ENCODE measurements at places on chromosomes 16 and 17. TPM values are rescaled to one million over a fixed set of nuclear protein-coding genes. Genes with fewer than 3 reads are reported as not detected.

- DNase-seq = no peak
Observed at GRCh38 chr16:75044800-75045361, 46.1 kb downstream of the ZNRF1 start.

DNA sequence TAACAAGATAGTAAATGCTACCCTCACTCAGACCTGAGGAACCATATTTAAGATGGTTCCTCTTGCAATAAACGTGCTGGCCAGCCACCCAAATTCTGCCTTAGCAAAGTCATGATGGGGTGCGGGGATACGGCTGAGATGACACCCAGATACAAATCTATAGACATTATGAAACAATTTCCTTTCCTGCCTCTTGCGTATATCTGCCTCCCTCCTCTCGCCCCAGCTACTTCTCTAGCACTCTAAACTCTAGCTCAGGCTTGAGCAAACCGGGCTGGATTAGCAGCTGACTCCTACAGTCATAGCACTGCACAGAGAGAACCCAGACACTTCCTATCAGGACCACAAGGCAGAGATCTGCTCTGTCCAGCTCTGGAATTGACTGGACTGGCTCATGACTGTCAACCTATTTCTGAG, 22.3 kb downstream of the CD300LF start:
- no peak for DNase-seq

- DNase-seq = no peak
Observed at GRCh38 chr16:57355898-57356414, 2.6 kb upstream of the CCL22 start.

DNA sequence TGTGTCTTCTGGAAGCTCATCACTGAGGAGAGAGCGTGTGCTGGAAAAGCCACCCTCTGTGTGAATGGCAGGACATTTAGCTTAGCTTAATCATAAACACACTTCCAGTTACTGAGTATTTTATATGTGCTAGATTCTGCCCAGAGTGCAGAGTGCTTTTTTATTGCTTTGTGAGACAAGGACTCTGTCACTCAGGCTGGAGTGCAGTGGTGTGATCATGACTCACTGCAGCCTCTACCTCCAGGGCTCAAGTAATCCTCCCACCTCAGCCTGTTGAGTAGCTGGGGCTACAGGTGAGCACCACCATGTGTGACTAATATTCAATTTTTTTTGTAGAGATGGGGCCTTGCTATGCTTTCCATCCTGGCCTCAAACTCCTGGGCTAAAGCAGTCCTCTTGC, 61.4 kb upstream of the IRX3 start:
- DNase-seq = no peak

Gene TNP2
- total RNA-seq = not detected

Gene TBC1D3C
- not detected for total RNA-seq

All from H4 (cell line).